Fibroblast of upper back skin (primary cell): ENCODE measurements at places on chromosomes 2 and 18.

GRCh38 chr2:11539317-11540147 is 5.7 kb downstream of the GREB1 start:
- no peak for DNase-seq

DNA sequence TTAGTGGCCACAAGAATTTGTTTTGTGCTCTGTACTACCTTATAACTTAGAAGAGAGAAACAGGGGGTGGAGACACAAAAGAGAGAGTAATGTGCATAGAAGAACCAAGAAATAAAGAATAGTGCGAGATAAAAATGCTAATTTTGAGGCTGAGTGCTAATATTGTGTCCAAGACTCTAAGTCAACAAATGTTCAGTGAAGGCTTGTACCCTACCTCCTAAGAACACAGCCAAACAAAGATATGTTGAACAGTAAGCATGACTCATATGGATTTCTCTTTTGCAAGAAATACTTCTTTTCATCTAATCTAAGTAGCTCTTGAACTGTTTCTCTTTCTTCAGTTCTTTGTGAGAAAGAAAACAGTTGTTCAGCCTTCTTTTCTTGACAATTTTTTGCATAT is 45.2 kb downstream of the GAREM1 start:
- peak; percentile 42 for DNase-seq

- DNase-seq, result peak; percentile 26
Observed at GRCh38 chr2:150716186-150716585, 228.7 kb upstream of the RND3 start.

GRCh38 chr2:189097934-189098333 is 81.6 kb downstream of the COL5A2 start:
- DNase-seq, result no peak

DNA sequence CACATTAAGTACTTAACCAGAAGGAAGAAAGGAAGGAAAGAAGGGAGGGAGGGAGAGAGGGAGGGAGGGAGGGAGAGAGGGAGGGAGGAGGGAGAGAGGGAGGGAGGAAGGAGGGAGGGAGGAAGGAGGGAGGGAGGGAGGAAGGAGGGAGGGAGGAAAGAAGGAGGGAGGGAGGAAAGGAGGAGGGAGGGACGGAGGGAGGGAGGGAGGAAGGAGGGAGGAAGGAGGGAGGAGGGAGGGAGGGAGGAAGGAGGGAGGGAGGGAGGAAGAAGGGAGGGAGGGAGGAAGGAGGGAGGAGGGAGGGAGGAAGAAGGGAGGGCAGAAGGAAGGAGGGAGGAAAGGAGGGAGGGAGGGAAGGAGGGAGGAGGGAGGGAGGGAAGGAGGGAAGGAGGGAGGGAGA is 363.3 kb downstream of the MBD2 start:
- no peak for DNase-seq

GRCh38 chr2:240594511-240595380 is 8.2 kb downstream of the CAPN10 start:
- no peak for DNase-seq

DNA sequence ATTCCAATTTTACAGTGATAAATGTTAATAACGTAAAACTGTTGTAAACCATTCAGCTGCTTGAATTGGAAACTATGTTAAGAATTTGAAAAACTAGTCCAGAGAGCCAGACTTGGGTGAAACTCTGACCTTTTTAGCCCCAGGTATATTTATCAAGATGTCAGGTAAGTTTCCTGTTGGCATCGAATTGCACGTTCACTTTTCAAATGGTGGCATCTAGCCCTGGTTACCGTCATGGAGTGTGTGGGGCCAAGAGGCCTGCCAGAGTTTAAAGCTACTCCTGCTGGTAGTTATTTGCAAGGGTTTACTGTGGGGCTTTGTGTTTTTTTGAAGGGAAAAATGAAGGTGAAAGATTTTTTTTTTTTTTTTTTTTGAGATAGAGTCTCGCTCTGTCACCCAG is 109.9 kb downstream of the WDSUB1 start:
- DNase-seq, result no peak

DNA sequence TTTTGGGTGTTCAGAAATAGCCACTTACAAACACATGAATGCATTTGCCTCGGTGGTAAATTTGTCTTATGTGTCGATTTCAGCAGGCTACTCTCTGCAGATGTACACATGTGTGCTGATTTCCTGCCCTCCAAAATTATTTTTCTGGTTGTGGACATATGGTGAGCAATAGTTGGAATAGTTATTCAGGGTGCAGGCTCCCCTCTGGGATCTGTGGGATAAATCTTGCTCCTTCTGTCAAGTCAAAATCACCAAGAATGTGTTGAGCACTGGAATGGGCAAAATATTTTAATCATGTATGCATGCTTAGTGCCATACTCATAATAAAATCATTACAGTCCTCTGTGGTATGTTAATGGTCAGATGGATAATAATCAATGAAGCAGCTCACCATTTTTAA is 684.5 kb downstream of the BCL11A start:
- peak; percentile 50 for DNase-seq

- no peak for DNase-seq
Observed at GRCh38 chr18:45557779-45558178, 57.5 kb upstream of the SLC14A2 start.

- no peak for DNase-seq
Observed at GRCh38 chr2:170226216-170226615, 48.3 kb downstream of the MYO3B start.

- no peak for DNase-seq
Observed at GRCh38 chr2:172978063-172978383, 97.6 kb upstream of the MAP3K20 start.

GRCh38 chr2:144519934-144520731 is at the start of gene ZEB2:
ZEB2 (minus strand) TSS chr2:144520119; CDS start chr2:144517350, 2,769 bp downstream.
- DNase-seq, result peak; percentile 90
